Neural progenitor cell (in vitro differentiated cells): ENCODE measurements at places on chromosomes 16 and 17.

DNA sequence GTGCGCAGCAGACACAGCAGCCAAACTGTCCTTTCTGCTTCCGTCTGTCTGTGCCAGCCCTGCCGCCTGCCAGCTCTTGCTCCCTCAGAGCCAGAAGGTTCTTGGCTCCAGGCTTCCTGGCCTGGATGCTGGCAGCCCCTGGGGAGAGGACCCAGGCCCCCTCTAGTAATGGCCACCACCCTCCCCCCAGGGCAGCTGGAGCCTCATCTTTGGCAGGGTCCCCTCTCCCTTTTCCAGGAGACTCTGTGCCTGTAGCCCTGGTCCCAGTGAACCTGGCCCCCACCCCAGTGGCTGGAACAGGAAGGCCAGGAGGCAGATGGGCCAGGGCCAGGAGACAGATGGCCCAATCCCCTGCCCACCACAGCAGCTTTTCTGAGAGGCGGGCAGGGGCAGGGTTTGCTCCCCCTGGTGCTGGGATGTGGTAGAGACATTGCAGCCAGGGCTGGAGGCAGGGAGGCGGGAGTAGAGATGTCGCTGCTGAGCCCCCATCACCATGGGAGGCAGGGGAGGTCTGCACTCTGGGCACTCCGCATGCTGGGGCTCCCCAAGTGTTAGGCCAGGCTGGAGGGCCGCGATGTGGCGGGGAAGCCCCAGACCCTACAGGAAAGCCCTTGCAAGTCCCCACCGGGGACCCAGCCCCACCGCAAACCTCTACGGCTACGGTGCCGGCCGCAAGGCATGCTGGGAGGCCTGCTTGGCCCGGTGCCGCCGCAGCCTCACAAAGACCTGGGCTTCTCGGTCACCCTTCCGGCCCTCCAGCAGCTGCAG is 16.7 kb downstream of the UNC13D start:
- peak; percentile 87 for DNase-seq

DNA sequence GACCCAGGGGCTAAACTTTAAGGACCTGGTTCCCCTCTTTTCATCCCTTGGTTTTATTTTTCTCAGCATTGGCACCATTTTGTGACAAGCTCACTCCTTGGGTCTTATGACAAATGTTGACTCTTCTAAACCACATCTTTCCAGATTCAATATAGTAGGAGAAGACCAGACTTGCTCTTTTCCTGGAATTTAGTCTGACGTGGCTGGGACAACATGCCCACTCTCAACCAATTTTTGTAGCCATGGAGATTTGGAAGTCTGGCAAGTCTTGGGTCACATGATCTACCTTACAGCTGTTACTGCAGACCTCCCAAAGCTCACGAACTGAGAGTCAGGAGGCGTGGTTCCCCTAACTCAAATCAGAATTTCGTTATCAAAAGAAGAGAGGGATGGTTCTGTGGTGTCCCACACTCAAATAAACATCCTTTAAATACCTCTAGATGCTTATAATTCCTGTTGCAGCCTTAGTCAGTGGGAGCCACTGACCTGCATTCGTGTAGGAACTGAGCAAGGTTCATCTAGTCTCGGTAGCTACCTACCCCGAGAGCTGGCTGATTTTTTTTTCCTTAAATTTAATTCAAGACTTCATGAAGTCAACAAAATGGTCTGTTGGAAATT is 683.5 kb downstream of the MAF start:
- DNase-seq: no peak

DNA sequence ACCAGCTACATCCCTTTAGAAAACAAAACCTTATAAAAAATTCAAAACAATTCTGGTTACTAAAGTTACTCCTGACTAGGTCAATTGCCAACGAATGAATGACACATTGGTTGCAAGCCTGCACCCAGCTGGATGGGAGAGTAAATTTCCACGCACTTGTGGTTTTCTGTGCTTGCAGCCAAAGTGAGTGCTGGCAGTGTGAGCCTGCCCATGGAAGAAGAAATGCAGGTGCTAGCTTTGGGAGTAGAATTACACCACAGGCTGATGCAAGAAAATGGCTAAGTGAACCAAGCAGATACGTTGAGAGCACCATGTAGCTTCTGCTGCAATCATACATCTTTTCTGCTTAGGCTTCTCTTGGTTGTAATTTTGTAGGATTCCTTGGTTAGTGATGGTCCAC is 74.6 kb downstream of the SYCE1L start:
- no peak for DNase-seq

- DNase-seq: no peak
Measured at GRCh38 chr16:35565626-35566025, 2106.2 kb downstream of the TP53TG3F start.

GRCh38 chr16:12010388-12011251 is 34.1 kb downstream of the SNX29 start:
- no peak for DNase-seq

- DNase-seq: no peak
Measured at GRCh38 chr17:80168371-80168770, 1.5 kb upstream of the CARD14 start.

GRCh38 chr17:48997827-48998586 is 822 bp downstream of the IGF2BP1 start:
- DNase-seq: peak; percentile 52

DNA sequence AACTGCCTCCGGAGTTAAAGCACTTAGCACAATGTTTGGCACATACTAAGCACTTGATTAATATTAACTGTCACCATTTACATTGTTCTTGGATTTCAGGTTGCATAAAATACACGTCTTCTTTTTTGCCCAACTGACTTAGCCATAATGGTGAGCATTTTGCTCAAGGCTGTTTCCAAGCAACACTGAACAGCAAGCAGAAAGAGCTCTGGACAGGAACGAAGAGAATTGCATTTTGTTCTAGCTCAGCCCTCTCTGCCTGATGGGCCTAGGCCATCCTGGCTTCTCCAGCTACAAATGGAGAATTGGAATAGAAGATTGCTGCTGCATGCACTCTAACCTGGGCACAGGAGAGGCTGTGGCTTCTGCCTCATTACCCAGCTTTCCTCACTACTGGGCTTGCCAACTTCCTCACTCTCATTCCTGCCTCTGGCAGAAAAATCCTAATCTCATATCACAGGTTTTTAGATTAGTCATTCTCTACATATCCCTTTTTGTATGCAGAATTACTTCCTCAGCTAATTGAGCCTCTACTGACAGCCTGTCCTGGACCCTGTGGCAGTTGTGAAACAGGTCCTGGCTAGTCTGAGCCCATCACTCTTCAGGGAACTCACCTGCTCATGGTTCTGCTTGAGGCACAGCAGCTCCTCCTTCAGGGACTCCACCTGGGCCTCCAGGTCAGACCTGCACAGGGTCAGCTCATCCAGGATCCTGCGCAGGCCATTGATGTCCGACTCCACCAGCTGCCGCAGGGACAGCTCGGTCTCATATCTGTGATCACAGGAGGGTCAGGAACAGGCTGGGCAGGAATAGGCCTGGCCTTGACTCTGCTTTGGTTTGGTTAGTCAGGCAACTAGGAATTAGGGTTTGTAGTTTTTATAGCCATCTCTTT is 2.5 kb downstream of the KRT33A start:
- DNase-seq: no peak

DNA sequence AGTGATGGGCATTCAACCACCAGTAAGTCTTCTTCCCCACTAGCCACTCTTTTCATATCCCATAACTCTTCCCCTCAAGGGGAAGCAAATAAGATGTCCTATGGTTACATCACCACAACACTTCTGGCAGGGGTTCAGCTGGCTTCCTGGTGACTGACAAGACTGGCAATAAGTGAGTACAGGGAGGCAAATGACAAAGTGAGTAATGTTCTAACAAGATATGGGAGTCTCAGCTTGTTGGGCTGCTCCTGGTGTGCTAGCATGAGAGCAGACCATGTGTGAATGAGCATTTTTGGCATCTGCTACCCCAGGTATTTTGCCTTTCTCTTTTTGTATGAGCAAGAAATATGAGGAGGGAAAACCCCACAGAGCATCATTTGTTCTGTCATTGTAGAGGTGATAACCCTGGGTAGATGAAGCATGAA is 9.9 kb downstream of the TMIGD1 start:
- no peak for DNase-seq

- DNase-seq: peak; percentile 40
Measured at GRCh38 chr16:62256406-62256805, 220.2 kb upstream of the CDH8 start.

DNA sequence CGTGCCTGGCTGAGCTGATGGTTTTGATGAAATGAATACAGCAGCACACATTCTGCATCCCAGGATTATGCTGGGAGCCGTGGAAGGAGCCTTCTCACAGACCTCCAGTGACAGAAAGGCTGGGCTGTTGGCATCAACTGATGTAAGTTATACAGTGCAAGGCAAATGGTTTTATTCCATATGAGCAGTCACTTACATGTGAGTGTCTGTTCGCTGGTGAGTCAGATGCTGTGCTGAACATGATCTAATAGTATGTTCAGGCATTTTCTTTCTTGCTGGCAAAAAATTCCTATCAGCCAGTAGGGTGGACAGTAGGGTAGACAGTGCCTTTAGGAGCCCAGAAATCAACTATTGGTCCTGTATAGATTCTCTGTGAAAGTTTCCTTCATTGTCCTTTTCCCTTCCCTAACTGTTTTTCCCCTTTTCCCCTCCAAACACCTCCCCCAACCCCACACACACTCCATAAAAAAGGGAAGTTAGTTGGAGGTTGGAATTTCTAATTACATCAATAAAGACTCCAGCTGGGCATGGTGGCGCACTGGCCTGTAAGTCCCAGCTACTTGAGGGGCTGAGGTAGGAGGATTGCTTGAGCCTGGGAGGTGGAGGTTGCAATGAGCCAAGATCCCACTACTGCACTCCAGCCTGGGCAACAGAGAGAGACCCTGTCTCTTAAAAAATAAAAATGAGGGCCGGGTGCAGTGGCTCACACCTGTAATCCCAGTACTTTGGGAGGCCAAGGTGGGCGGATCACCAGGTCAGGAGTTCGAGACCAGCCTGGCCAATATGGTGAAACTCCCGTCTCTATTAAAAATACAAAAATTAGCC is 36.2 kb downstream of the LDHD start:
- no peak for DNase-seq

GRCh38 chr16:70611224-70611598 is 35.1 kb upstream of the IL34 start:
- no peak for DNase-seq

GRCh38 chr17:61053469-61053868 is 346.2 kb upstream of the TBX2 start:
- DNase-seq: no peak

- DNase-seq: no peak
Measured at GRCh38 chr16:54355251-54355650, 68.7 kb upstream of the IRX3 start.

GRCh38 chr16:47787696-47788095 is 326.6 kb downstream of the PHKB start:
- DNase-seq: peak; percentile 65

DNA sequence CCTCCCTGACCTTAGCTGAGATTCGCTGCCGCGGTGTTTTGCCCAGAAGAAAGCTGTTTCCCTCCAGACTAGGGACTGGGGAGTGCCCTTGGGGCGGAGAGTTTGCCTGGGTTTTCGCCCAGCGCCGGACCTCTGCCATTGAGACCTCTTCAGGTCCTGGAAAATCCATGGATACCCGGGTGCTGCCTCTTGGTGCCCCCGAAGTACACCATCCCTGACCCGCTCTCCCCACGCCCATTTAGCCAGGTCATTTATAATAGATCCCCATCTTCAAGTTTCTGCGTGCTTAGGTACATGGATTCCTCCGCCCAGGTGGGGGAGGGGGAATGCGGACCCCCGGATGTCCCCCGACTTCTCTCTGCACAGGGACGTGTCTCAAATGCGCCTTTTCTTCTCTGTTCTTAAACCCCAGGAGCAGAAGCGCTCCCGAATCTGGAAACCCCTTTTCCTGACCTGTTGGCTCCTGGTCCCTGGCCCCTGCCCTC is 15.0 kb upstream of the CBX8 start:
- peak; percentile 36 for DNase-seq

DNA sequence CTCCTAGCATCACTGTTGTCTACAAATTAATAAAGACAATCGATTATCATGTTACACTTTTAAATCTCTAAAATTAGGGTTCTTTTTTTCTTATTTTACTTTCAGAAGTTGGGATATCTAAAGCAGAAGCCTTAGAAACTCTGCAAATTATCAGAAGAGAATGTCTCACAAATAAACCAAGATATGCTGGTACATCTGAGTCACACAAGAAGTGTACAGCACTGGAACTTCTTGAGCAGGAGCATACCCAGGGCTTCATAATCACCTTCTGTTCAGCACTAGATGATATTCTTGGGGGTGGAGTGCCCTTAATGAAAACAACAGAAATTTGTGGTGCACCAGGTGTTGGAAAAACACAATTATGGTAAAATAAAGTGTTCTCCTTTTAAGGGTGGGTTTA is 2.4 kb downstream of the RAD51C start:
- no peak for DNase-seq

- no peak for DNase-seq
Measured at GRCh38 chr17:82188001-82188961, 24.4 kb downstream of the CCDC57 start.

GRCh38 chr17:80259457-80260068 is 1.1 kb upstream of the RNF213 start:
- peak; percentile 22 for DNase-seq

DNA sequence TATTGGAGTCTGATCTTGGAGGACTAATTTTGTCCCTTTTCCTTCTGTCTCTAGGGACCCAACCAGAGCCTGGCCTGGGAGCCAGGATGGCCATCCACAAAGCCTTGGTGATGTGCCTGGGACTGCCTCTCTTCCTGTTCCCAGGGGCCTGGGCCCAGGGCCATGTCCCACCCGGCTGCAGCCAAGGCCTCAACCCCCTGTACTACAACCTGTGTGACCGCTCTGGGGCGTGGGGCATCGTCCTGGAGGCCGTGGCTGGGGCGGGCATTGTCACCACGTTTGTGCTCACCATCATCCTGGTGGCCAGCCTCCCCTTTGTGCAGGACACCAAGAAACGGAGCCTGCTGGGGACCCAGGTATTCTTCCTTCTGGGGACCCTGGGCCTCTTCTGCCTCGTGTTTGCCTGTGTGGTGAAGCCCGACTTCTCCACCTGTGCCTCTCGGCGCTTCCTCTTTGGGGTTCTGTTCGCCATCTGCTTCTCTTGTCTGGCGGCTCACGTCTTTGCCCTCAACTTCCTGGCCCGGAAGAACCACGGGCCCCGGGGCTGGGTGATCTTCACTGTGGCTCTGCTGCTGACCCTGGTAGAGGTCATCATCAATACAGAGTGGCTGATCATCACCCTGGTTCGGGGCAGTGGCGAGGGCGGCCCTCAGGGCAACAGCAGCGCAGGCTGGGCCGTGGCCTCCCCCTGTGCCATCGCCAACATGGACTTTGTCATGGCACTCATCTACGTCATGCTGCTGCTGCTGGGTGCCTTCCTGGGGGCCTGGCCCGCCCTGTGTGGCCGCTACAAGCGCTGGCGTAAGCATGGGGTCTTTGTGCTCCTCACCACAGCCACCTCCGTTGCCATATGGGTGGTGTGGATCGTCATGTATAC is 8.0 kb downstream of the GPRC5C start:
- no peak for DNase-seq

DNA sequence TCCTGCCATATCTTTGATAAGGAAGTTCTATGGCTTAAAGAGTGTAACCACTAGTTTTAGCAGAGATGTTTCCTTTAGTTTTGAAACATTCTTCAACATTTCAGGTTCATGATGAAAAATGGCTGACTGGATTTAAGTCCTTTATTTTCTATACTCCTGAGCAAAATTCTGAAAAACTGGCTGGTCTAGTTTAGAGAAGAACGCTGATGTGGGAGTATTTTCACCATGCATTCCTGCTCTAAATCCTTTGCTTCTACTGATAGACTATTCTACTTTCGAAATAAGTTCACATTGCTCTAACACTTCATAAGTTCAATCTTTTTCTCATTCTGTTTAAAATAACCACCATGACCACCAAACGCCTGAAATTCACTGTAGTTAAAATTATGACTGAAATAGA is 281.9 kb downstream of the FTO start:
- DNase-seq: no peak

- DNase-seq: no peak
Measured at GRCh38 chr16:22664561-22664997, 149.4 kb upstream of the HS3ST2 start.

GRCh38 chr17:17109907-17110306 is 67.7 kb downstream of the MPRIP start:
- no peak for DNase-seq
